Aorta (tissue), 5 donors: ENCODE measurements at places on chromosomes 7 and 10. TPM values are rescaled to one million over a fixed set of nuclear protein-coding genes. Genes with fewer than 3 reads are reported as not detected.

Gene INHBA
- total RNA-seq, result 30.8 TPM

DNA sequence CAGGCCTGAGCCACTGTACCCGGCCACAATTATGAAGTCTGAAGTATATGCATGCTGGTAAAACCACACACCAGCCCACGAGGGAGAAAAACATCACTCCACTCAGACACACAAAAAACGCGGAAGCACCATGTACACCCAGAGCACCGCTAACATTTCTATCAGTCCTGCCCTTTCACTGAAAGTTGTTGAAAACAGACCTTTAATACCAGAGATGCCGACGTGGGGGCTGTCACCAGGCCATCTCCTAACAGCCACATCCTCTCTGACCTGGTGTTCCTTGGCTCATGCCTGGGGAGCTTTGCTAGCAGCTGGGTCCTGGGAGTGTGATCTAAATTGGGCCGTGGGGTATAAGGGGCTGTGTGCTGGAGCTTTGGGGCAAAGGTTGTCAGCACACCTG, 49.8 kb downstream of the BAIAP2L1 start:
- no peak overlapping the region for H3K27ac ChIP-seq
- no peaks in the 10 kb centered on the region for H3K4me1 ChIP-seq
- no peaks in the 10 kb centered on the region for H3K36me3 ChIP-seq
- no peaks in the 10 kb centered on the region for H3K27me3 ChIP-seq
- DNase-seq, result no peak
- no peak overlapping the region for H3K4me3 ChIP-seq

GRCh38 chr10:77844713-77845445, 81.7 kb downstream of the DLG5 start:
- H3K4me3 ChIP-seq, result no peak overlapping the region
- DNase-seq, result no peak
- no peaks in the 10 kb centered on the region for H3K27me3 ChIP-seq
- H3K27ac ChIP-seq, result no peak overlapping the region
- H3K36me3 ChIP-seq, result peaks cover 6% of the 10 kb centered on the region

DNA sequence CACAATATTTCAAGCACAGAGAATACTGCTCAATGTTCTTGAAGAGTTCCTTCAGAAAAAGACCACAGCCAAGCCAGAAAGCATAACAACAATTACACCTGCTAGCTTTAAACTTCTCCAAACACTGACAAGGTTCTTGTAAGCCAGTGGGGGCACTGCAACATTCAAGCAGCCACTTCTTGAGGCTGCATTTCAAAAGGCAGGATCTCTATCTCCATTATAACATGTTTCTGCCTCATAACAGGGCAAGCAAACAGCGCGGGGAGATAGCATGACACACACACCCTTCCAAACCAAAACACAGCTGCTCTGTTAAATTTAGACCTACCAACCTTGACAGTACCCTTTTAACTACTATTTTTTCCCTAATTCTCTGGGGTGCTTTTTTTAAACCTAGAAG, 30.8 kb downstream of the CHCHD3 start:
- no peak overlapping the region for H3K27ac ChIP-seq
- H3K4me1 ChIP-seq, result peaks cover 19% of the 10 kb centered on the region
- DNase-seq, result no peak
- H3K36me3 ChIP-seq, result no peaks in the 10 kb centered on the region
- no peaks in the 10 kb centered on the region for H3K27me3 ChIP-seq

Gene TSPAN12
- total RNA-seq, result 14.3 TPM

Gene CCDC146
- 8.9 TPM for total RNA-seq

Gene COBL
- total RNA-seq, result 0.75 TPM

DNA sequence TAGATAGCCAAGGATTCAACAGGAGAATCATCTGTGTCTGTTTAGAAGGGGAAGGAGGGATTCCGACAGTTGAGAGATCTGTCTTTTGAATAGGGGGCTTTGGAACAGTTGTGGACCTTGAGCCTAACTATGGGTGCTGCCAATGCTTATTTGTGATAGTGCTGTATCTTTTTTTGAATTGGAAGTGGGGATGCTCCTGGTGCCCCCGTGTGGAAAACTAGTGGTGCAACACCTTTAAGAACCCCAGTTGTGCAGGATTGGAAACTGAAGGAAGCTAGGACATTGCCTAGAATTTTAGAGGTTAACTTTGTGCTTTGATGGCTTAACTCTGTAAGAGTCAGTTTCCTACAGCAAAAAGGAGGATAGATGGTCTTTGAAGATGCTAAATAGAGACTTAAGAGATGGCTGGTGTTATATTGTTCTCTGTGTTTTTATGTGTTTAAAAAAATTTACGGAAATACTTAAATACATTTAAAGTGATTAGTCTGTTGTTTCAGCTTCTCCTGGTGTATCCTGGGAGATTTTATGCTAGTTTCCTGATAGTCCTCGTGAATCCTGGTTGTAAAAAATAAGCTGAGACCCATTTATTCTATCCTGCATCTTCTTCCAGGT, 69.3 kb downstream of the AP3M1 start:
- H3K27me3 ChIP-seq, result no peaks in the 10 kb centered on the region
- H3K4me1 ChIP-seq, result no peaks in the 10 kb centered on the region
- no peak for DNase-seq

Gene GTPBP10
- total RNA-seq, result 24.6 TPM

Gene DNAH11
- total RNA-seq, result 3.3 TPM

DNA sequence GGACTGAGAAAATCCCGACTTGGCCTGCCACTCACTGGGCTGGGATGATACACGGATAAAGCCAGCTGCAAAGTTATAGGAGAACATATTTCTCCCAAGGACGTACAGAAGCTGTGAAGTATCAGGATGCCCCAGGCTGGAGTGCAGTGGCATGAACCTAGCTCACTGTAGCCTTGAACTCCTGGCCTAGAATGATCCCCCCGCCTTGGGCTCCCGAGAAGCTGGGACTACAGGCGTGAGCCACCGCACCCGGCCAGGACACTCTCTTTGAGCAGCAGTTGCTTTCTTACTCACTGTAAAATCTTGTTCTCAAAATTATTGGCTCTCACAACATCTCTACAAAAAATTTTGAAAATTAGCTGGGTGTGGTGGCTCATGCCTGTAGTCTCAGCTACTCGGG, 50.4 kb downstream of the CLEC2L start:
- no peak overlapping the region for H3K4me3 ChIP-seq
- H3K27ac ChIP-seq, result no peak overlapping the region
- no peaks in the 10 kb centered on the region for H3K4me1 ChIP-seq
- no peaks in the 10 kb centered on the region for H3K27me3 ChIP-seq
- DNase-seq, result no peak

Gene TRIM73
- 2.9 TPM for total RNA-seq

Gene NME8
- 2.0 TPM for total RNA-seq

DNA sequence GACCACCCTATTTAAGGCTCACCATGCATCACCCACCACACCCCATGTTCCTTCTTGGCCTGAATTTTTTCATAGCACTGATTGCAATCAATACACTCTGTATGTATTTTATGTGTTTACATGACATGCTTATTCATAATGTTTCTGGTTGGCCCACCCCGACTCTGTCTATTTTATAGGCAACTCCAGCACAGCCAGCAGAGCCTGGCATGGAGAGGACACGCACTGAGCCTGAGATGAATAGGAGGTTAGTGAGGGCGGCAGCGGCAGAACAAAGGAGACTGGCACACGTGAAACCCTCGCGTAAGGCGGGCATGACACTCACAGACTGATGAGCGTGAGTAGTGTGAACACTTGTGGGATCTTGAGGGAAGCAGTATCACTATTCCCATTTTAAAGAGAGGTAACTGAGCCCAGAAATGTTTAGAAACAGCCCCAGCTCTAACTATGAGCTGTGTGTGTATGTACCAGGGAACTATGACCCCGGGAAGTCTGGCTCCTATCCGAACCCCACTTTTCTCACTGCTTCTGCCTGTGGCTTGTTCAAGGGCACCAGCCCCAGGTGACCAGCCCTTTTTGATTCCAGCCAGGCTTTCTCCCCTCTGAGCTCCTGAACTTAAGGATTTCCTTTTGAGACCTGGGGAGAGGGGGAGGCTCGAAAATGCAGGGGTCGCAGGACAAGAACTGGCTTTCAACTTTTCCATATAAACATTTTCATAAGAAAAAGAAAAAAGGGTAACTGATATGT, 113.3 kb downstream of the ARHGAP22 start:
- DNase-seq, result no peak
- H3K36me3 ChIP-seq, result no peaks in the 10 kb centered on the region
- no peak overlapping the region for H3K4me3 ChIP-seq
- no peaks in the 10 kb centered on the region for H3K4me1 ChIP-seq

DNA sequence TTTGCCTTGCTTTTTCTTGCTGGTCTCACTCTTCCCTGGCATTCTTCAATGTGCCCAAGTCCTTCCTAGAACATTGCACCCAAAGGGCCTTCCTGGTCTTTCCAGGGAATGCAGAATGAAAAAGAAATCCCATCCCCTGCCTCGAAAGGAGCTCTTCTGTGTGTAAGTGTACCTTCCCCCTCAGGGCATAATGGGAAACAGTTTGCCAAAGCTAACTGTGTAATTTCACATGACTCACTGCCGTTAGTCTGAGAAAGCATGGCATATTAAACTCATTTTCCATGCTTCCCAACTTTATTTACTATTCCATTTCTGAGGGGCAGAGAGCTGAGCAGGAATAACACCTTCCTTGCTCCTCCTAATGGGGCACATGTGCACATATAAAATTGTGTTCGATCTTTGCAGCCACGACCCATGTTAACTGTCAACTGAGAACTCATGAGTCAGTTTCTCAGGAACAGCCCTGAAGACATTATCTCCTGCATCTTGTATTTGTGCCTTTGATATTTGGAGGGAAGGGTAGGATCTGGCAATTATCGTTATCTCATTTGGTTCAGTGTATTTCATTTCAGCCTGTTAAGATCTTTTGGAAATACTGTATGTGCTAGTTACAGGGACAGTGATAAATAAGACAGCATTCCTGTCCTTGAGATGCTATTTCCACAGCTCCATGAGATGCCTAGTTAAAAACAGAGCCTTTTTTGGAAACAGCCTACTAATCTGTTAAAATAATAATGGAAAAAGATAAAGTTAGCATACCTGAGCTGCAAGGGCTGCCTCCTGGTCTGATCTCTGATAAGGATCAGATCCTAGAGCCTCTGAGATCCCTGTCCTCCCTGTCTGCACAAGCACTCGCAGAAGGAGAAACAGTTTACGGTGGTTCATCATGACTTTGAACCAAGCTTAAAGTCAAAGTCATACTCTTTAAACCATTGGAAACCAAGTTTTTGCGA, 42.3 kb downstream of the IKZF1 start:
- H3K27ac ChIP-seq, result no peak overlapping the region
- H3K27me3 ChIP-seq, result no peaks in the 10 kb centered on the region
- no peaks in the 10 kb centered on the region for H3K4me1 ChIP-seq
- DNase-seq, result no peak
- no peaks in the 10 kb centered on the region for H3K36me3 ChIP-seq
- H3K4me3 ChIP-seq, result no peak overlapping the region

Gene PLXNA4
- total RNA-seq, result 30.1 TPM

Gene STEAP2
- 36.2 TPM for total RNA-seq

Gene REPIN1
- total RNA-seq, result 52.0 TPM

DNA sequence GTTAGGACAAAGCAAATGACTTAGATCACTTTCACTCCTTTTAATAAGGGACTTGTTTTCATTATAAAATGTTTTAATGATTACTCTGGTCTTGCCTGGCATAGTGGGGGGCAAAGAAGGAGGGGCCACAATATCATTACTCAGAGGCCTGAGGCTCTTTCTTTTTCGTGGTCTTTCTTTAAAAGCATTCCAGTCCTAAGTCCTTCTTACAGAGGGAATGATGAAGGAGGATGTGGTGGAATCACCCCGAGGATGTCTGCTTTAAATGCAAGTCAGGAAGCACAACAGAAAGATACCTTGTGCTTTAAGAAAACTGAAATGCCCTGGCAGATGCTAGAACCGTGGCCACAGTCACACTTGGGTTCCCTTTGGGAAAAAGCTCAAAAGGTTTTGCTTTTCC, 379.1 kb downstream of the INHBA start:
- no peaks in the 10 kb centered on the region for H3K4me1 ChIP-seq
- H3K27me3 ChIP-seq, result no peaks in the 10 kb centered on the region
- no peaks in the 10 kb centered on the region for H3K36me3 ChIP-seq
- H3K4me3 ChIP-seq, result no peak overlapping the region
- DNase-seq, result no peak

GRCh38 chr7:98058186-98058585, 48.5 kb upstream of the LMTK2 start:
- H3K27me3 ChIP-seq, result no peaks in the 10 kb centered on the region
- no peak for DNase-seq
- H3K36me3 ChIP-seq, result no peaks in the 10 kb centered on the region
- no peak overlapping the region for H3K4me3 ChIP-seq
- H3K27ac ChIP-seq, result no peak overlapping the region

- no peak overlapping the region for H3K27ac ChIP-seq
- no peaks in the 10 kb centered on the region for H3K4me1 ChIP-seq
Observed at GRCh38 chr10:127687548-127687947, 49.4 kb upstream of the FOXI2 start.

GRCh38 chr7:3399858-3400257, 98.8 kb downstream of the SDK1 start:
- no peaks in the 10 kb centered on the region for H3K27me3 ChIP-seq
- no peaks in the 10 kb centered on the region for H3K4me1 ChIP-seq
- no peaks in the 10 kb centered on the region for H3K36me3 ChIP-seq
- H3K27ac ChIP-seq, result no peak overlapping the region
- DNase-seq, result no peak

DNA sequence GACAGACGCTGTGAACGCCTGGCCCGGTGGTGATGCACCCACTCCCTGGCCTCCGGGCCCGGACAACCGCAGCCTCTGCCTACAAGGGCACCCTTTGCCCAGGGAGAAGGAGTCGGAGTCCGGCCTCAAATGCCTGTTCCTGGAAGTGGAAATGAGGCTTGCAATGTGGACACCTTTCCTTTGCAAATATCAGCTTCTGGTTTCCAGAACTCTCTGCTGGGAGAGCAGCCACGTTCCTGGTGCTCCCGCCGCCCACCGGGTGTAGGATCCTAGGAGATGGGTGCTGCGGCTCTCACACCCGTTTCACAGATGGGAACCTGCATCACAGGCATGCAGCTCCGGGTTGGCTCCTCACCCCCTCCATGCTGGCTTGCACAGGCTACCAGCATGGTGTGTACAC, 2.9 kb downstream of the FOXL3 start:
- H3K36me3 ChIP-seq, result no peaks in the 10 kb centered on the region
- H3K27ac ChIP-seq, result no peak overlapping the region
- no peaks in the 10 kb centered on the region for H3K4me1 ChIP-seq
- H3K27me3 ChIP-seq, result no peaks in the 10 kb centered on the region

GRCh38 chr7:135763261-135763660, 14.6 kb upstream of the FAM180A start:
- DNase-seq, result no peak
- no peak overlapping the region for H3K27ac ChIP-seq
- H3K27me3 ChIP-seq, result no peaks in the 10 kb centered on the region
- H3K4me1 ChIP-seq, result peaks cover 6% of the 10 kb centered on the region
- H3K36me3 ChIP-seq, result no peaks in the 10 kb centered on the region
